ENCODE measurements at places on chromosomes 7 and 10. TPM values are rescaled to one million over a fixed set of nuclear protein-coding genes. Genes with fewer than 3 reads are reported as not detected.

DNA sequence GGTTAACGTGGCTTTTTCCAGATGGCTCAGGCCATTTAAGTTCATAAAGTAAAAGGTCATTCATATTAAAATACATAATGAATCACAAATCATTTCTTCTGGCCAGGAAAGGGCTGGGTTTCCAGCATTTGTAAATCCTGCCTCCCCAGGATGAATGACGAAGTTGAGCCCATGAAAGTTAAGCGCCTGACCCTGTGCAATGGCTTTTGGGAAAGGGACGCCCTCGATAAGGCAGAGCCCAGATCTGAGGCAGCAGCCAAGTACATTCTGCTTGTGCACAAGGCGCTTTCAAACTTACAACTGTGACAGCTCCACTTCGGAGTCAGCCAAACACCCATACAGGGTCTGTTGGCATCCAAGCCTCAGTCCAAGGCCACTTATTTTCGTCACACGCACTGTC lies 2.8 kb downstream of the GIMAP6 start:
- no peak overlapping the region for H3K4me3 ChIP-seq
- no peak overlapping the region for H3K27ac ChIP-seq
- H3K27me3 ChIP-seq, result no peaks in the 10 kb centered on the region
- DNase-seq, result no peak
- H3K36me3 ChIP-seq, result no peaks in the 10 kb centered on the region
- no peaks in the 10 kb centered on the region for H3K4me1 ChIP-seq

Gene POLD2
- total RNA-seq, result 210 TPM

- no peak for DNase-seq
- no peaks in the 10 kb centered on the region for H3K36me3 ChIP-seq
- H3K27me3 ChIP-seq, result 0 out of 2 replicates have a peak, but pooled peaks cover 2% of the 10 kb centered on the region
These were observed 11.1 kb upstream of the TFEC start for GRCh38 chr7:116041615-116042014.

GRCh38 chr10:12631216-12631615 lies 281.9 kb downstream of the CAMK1D start:
- no peak for DNase-seq
- H3K36me3 ChIP-seq, result no peaks in the 10 kb centered on the region
- 0 out of 2 replicates have a peak, but pooled peaks cover 10% of the 10 kb centered on the region for H3K4me1 ChIP-seq
- peaks cover 6% of the 10 kb centered on the region for H3K27me3 ChIP-seq
- no peak overlapping the region for H3K27ac ChIP-seq
- no peak overlapping the region for H3K4me3 ChIP-seq

Gene CFAP43
- not detected for total RNA-seq

GRCh38 chr10:132611026-132611910 lies 73.7 kb downstream of the INPP5A start:
- peaks cover 2% of the 10 kb centered on the region for H3K27me3 ChIP-seq
- H3K4me3 ChIP-seq, result no peak overlapping the region
- H3K4me1 ChIP-seq, result no peaks in the 10 kb centered on the region
- H3K36me3 ChIP-seq, result no peaks in the 10 kb centered on the region
- DNase-seq, result no peak

DNA sequence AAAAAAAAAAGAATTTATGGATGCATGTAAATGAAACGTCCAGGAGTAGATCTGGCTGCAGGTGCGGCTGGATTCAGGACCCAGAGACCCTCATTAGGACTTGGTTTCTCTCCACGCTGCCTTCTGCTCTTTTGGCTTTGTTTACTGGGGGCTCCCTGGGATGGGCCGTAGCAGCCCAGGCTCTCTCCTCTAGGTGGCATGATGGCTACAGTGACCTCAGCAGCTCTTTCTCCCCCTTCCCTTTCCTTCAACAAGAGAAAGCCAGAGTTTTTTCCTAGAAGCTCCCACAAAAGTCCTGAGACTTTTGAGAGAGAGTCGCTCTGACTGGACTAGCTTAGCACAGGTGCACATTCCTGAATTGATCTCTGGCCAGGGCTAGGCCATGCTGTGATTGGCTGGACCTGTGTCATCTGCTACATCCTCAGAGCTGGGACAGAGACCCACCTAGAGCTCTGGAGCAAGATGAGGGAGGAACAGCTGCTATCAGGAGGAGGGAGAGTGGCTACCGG lies 67.8 kb upstream of the PDCD4 start:
- H3K4me1 ChIP-seq, result peaks cover 24% of the 10 kb centered on the region
- no peak overlapping the region for H3K27ac ChIP-seq
- no peaks in the 10 kb centered on the region for H3K36me3 ChIP-seq
- H3K4me3 ChIP-seq, result no peak overlapping the region
- peak; percentile 18 for DNase-seq

Gene UNCX
- total RNA-seq, result not detected

GRCh38 chr7:155122831-155123230 lies 52.7 kb downstream of the HTR5A start:
- H3K4me3 ChIP-seq, result no peak overlapping the region
- peaks cover 3% of the 10 kb centered on the region for H3K27me3 ChIP-seq
- H3K27ac ChIP-seq, result no peak overlapping the region
- H3K36me3 ChIP-seq, result no peaks in the 10 kb centered on the region
- DNase-seq, result no peak
- H3K4me1 ChIP-seq, result no peaks in the 10 kb centered on the region

Gene CYP2C19
- total RNA-seq, result not detected

Gene H2BK1
- total RNA-seq, result not detected

- H3K27ac ChIP-seq, result peak overlapping the region; percentile 45
- peaks cover 23% of the 10 kb centered on the region for H3K36me3 ChIP-seq
- no peaks in the 10 kb centered on the region for H3K27me3 ChIP-seq
These were observed 118.9 kb downstream of the SND1 start for GRCh38 chr7:127770885-127771284.

Gene PPP1R9A
- total RNA-seq, result 0.05 TPM

GRCh38 chr10:113704637-113705343 lies 25.1 kb downstream of the CASP7 start:
- peak; percentile 22 for DNase-seq
- no peaks in the 10 kb centered on the region for H3K27me3 ChIP-seq
- H3K27ac ChIP-seq, result no peak overlapping the region
- H3K36me3 ChIP-seq, result no peaks in the 10 kb centered on the region
- H3K4me1 ChIP-seq, result peaks cover 42% of the 10 kb centered on the region

Gene FEZF1
- total RNA-seq, result not detected

- H3K4me3 ChIP-seq, result no peak overlapping the region
- H3K27me3 ChIP-seq, result no peaks in the 10 kb centered on the region
- no peak overlapping the region for H3K27ac ChIP-seq
- DNase-seq, result no peak
- H3K36me3 ChIP-seq, result peaks cover 18% of the 10 kb centered on the region
These were observed 18.1 kb downstream of the CCDC126 start for GRCh38 chr7:23615331-23615730.

GRCh38 chr7:31814187-31814586 lies 127.2 kb downstream of the PPP1R17 start:
- H3K27ac ChIP-seq, result no peak overlapping the region
- no peaks in the 10 kb centered on the region for H3K4me1 ChIP-seq
- no peaks in the 10 kb centered on the region for H3K36me3 ChIP-seq
- no peaks in the 10 kb centered on the region for H3K27me3 ChIP-seq
- no peak for DNase-seq
